ENCODE measurements at places on chromosomes 4 and X.
A peak's percentile ranks its signal among the peaks of the same experiment; 100 is the strongest.

GRCh38 chr4:82842593-82842992, 44.0 kb upstream of the SCD5 start:
- DNase-seq = no peak

- DNase-seq = no peak
Measured at GRCh38 chrX:15601932-15602331, 1.2 kb upstream of the ACE2 start.

GRCh38 chrX:96403446-96403845, 281.2 kb upstream of the DIAPH2 start:
- no peak for DNase-seq

DNA sequence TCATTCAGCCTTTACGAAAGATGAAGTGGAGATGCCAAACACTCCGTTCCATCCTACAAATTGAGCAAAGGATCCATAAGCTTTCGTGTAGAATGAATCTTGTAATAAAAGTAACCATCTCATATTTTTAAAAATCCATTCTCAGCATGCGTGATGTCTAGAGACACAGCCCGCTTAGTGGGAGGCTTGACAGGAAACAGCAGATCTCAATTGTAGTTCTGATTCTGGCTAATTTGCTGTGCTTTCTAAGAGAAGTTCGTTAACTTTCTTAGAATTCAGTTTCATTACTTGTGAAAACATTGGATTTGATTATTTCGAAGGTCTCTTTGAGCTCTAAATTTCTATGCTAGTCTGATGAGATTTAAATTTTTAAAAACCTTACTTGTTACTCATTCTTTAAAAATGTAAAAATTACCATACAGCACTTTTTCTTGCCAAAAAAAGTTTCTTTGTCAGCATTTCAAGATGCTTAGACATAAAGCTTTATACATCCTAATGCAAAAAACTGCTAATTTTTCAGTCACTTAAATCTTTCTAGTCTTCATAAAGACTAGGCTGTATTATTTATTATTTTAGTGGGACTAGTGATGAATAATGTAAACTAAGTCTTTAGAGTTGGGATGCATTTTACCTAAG, 66.9 kb upstream of the NEIL3 start:
- DNase-seq = no peak

- no peak for DNase-seq
Measured at GRCh38 chr4:182576601-182577289, 333.5 kb downstream of the TENM3 start.

GRCh38 chrX:42803320-42803719, 25.4 kb upstream of the PPP1R2C start:
- DNase-seq = no peak

GRCh38 chr4:110034026-110034393, 121.3 kb downstream of the EGF start:
- peak; percentile 14 for DNase-seq

- no peak for DNase-seq
Measured at GRCh38 chr4:183430994-183431347, 13.5 kb upstream of the CDKN2AIP start.

GRCh38 chrX:66833426-66833825, 194.5 kb upstream of the EDA2R start:
- no peak for DNase-seq

DNA sequence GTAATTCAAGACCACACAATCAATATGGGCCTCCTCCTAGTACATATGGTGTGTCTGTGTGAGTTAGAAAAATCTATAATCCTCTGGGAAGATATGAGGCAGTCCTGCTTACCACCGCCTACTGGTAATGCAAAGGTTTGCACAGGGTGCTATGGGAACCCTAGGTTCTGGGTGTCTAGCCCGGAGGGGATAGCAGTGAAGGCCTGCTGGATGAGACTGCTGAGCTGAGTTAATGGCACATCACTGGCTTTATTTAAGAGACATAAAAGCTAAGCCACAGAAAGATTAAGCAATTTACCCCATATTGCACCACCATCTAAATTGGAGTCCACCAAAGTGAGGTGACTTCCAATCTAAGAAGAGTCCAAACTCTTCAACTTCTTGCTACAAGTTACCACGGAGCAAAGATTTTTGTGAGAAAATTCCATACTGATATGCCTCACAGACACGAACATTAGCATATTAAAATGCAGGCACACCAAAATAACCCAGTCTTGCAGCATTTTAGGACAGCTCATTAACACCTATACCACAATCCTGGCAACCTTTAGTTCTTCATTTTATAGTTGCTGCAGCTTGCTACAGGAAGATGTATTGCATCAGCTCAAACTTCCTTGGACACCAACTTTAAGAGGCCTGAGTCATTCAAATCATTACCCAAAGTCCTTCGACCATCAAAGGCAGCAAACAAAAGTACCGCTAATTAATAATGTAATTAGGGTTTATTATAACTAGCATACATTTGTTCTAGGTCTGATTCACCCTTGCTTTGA, 13.7 kb downstream of the DGKK start:
- no peak for DNase-seq

DNA sequence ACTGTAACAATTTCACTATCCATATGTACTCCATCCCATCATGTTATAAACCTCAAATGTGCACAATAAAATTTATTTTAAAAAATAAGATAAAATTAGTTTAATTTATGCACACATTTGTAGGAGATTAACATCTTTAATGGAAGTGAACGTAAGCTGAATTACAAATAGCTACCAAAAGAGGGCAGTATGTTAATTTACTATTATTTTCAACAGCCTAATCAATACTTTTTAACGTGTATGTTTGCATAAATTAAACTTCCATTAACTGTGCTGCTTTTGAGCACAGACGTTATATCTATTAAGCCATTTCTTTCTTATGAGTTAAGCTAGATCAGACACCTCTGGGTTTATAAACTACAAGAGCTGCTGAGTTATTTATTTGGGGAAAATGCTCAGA, 56.5 kb upstream of the PHKA2 start:
- peak; percentile 3 for DNase-seq

DNA sequence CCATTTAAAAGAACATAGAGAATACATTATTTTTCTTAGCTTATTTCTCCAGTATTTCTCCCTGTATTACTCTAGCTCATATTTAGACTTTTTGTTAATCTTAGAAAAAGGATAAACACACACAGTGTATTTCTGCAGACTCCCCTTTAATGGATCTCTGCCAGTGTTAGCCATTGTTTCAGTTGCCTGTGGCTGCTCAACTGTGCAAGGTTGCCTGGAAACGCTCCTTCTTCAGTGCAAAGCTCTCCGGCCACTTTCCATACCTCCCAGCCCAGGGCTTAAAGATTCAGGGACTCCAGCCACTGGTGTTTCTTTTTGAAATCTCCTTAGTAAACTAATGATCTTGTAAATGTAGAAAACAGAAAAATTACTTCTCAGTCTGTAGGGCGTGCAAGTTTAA, 104.9 kb downstream of the SLIT2 start:
- no peak for DNase-seq

GRCh38 chr4:14856062-14856933, 146.0 kb upstream of the CPEB2 start:
- DNase-seq = peak; percentile 21

Data from CD4-positive, alpha-beta T cell treated with Interleukin-17A for 1 hour (primary cell).